Neural crest cell (in vitro differentiated cells): ENCODE measurements at places on chromosomes 3 and 15. TPM values are rescaled to one million over a fixed set of nuclear protein-coding genes. Genes with fewer than 3 reads are reported as not detected.

DNA sequence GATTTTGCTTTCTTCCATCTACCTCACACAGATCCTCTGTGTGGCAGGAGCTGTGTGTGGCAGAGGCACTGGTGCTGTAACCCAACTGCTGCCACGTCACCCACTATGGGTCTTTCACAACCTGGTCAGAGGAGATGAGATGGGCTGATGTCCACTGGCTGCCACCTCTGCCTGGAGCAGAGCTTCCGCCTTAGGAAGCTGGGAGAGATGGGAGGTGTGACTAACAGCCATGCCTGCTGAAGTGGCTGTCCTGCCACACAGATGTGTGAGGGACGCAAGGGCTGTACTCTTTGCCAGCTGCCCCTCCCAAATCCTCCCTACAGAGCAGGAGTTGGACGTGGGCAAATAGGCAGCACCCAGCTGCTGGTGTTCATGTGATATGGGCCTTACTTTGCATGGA, 329.5 kb downstream of the GABRB3 start:
- DNase-seq = no peak

DNA sequence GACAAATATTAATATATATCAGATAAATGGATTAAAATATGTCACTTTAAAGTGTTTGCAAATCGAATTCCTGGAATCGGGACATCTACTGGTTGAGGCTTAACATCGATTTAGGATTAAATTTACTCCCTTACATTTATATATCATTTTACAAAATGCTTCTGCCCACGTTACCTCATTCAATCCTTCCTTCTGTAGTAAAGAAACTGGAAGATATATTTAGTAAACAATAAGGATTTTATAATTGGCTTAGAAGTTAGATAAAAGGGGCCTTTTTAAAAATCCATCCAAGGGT, 1.3 kb downstream of the CLPX start:
- DNase-seq = no peak

GRCh38 chr3:65884071-65884470, 154.6 kb downstream of the MAGI1 start:
- no peak for DNase-seq

GRCh38 chr3:196063971-196064370, 17.9 kb downstream of the TFRC start:
- DNase-seq = no peak

DNA sequence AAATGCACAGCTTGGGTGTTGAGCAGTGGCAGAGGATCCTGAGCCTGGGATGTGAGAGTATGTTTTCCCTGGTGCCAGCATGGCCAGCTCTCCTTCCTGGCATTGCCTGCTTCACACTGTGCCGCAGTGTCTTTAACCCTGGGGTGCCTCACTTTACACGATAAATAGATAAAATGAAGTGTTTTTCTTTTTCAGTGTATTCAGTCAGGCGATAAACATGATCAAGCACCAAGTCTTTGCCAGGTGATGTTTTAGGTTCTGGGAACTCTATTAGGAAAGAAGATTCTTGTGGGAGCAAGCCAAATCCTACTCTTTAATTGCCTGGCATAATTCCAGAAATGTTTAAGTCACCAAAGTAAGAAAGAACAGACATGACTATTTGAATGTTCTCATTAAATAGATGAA, 14.0 kb downstream of the ABHD6 start:
- DNase-seq = no peak

GRCh38 chr3:187291512-187292132, at the start of gene MASP1:
TSS of gene MASP1 (minus strand) at chr3:187291737. CDS start at chr3:187291632, 105 bp downstream.
- DNase-seq = no peak

DNA sequence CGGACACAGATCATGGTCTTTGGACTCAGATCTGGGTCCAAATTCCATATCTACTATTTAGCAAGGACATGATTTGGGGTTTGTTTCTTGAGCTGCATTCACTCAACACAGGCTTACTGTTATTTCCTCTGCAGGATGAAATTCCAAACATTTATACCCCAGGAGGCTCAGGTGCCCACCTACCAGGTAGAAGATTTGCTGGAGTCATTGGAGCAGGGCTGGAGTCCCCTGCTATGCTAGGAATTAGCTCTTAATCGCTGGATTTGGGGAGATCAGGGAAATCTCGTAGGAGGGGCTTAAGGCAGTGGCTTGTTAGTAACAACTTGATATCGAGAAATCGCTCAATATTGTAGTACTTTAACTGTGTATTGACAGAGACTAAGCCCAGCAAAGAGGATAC, 193.0 kb downstream of the IL20RB start:
- DNase-seq = no peak

- no peak for DNase-seq
Measured at GRCh38 chr15:76575679-76576078, 239.1 kb downstream of the ISL2 start.

- DNase-seq = no peak
Measured at GRCh38 chr3:3074551-3075257, 35.5 kb downstream of the IL5RA start.

- DNase-seq = no peak
Measured at GRCh38 chr15:98529205-98530145, 118.9 kb upstream of the IGF1R start.

DNA sequence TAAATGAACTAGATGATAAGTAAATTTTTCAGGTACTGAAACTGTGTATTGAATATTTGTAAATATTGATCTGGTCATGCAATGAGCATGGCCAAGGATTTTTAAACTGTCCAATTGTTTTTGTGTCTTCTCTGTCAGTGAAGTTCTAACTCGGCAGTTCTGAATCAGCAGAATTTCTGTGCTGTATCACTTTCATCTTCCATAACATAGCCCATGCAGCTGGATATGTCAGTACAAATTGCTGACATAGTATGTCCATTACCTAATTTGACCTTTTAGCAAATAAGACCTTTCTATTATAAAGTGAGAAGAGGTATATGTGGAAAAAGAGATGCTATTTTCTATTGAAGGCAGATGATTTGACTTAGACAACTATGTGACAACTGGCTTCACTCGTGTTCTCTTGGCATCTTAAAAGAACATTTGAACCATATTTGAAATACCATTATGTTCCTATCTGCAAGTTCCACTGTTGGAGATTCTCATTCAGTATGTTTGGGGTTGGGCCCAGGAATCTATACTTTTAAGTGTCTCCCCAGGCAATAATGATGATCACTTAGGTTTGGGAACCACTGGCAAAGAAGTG, 90.4 kb downstream of the CMSS1 start:
- no peak for DNase-seq

Gene A4GNT
- not detected in 2 replicates for total RNA-seq

Gene IQCF5
- not detected in 2 replicates for total RNA-seq
